ENCODE measurements at places on chromosomes 2 and 18.

DNA sequence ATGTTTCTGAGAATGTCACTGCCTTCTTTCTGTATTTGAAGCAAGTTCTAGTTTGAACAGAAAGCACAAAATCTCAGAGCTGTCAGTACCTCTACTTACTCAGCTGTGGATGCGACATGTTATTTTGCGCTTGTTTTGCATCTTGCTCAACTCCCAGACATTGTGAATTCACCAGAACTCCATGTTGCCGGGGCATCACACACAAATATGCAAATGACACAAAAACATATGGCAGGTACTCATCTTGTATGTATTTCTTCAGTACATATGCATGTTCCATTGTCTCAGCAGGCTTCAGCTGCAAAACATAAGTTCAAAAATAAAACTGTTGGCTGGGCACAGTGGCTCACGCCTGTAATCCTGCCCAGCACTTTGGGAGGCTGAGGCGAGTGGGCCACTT is 30.8 kb downstream of the ADCY3 start:
- no peaks in the 10 kb centered on the region for H3K36me3 ChIP-seq

- peak; percentile 62 for DNase-seq
- H3K4me1 ChIP-seq: no peaks in the 10 kb centered on the region
- no peaks in the 10 kb centered on the region for H3K36me3 ChIP-seq
- no peak overlapping the region for H3K27ac ChIP-seq
Observed at GRCh38 chr2:189143925-189144324, 35.6 kb downstream of the COL5A2 start.

GRCh38 chr2:181658444-181658843 is 1.5 kb upstream of the CERKL start:
- no peak overlapping the region for H3K4me3 ChIP-seq
- DNase-seq: no peak
- H3K27ac ChIP-seq: no peak overlapping the region
- no peaks in the 10 kb centered on the region for H3K36me3 ChIP-seq
- H3K4me1 ChIP-seq: peaks cover 5% of the 10 kb centered on the region

DNA sequence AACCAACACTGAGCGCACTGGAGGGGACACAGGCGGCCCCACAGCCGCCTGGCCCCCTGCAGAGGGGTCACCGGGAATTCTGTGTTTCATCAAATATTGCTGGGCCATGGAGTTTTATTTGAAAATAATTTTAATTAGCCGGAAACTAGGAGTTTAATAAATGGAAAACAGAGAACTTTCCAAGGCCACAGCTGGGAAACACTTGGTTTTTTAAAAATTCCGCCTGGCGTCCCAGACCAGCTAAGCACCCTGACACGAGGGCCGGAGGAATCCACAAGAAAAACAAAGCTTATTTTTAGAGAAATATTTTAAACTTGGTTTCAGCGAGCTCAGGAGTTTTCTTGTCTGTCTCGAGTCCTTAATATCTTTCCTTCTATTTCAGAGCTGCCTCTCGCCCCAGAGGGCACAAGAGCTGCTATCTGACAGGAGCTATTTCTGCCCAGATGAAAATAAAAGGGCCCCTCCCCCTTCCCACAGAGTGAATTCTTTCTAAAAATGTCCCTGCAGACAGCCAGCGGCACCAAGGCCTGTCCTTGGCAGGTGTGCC is 8.2 kb downstream of the ZFP36L2 start:
- H3K4me3 ChIP-seq: peak overlapping the region; percentile 30
- H3K36me3 ChIP-seq: no peaks in the 10 kb centered on the region
- no peak for DNase-seq
- H3K27ac ChIP-seq: peak overlapping the region; percentile 45

DNA sequence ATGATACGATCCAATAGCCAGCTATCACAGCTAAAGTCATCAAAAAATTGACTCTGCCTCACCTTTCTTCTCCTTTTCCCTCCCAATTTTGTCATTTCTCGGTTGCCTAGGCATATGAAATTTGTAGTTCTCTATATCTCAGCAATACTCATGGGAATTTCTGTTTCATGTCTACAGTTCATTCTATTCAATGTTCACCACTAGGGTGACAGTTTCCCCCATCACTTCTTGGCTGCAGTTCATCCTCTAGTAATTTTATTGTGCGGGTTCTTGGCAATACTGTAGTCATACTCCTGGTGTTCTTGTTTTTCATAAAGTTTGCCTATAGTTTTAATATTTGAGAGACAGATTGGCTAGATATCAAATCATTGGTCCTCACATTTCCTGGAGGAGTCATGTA is 872.2 kb upstream of the ID2 start:
- H3K4me3 ChIP-seq: no peak overlapping the region
- no peaks in the 10 kb centered on the region for H3K36me3 ChIP-seq
- no peak for DNase-seq
- no peaks in the 10 kb centered on the region for H3K27me3 ChIP-seq

DNA sequence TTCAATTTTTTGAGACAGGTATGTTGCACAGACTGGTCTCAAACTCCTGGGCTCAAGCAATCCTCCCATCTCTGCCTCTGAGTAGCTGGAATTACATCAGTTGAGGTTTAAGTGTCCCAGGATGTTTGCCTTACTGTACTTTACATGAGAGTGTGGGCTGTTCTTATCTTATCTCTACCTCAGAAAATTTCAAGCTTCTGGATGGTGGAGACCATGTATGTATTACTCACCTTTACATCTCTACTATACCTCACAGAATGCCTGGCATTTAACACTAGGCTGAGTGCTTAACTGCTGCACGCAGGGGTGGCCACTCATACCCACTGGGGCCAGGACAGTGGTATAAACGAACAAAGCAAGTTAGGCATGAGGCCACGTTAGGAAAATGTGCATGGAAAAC is 272.0 kb upstream of the RAB12 start:
- DNase-seq: peak; percentile 43
- peaks cover 11% of the 10 kb centered on the region for H3K4me1 ChIP-seq
- H3K36me3 ChIP-seq: no peaks in the 10 kb centered on the region

GRCh38 chr2:40564184-40564583 is 112.3 kb upstream of the SLC8A1 start:
- no peak overlapping the region for H3K4me3 ChIP-seq
- no peaks in the 10 kb centered on the region for H3K27me3 ChIP-seq
- no peak overlapping the region for H3K27ac ChIP-seq
- no peaks in the 10 kb centered on the region for H3K36me3 ChIP-seq

- no peak overlapping the region for H3K4me3 ChIP-seq
- DNase-seq: no peak
- H3K27me3 ChIP-seq: peaks cover 2% of the 10 kb centered on the region
- no peak overlapping the region for H3K27ac ChIP-seq
- H3K36me3 ChIP-seq: no peaks in the 10 kb centered on the region
- peaks cover 3% of the 10 kb centered on the region for H3K4me1 ChIP-seq
Observed at GRCh38 chr2:71595569-71595968, 142.2 kb downstream of the DYSF start.

GRCh38 chr2:195494451-195494850 is 162.6 kb upstream of the SLC39A10 start:
- H3K4me1 ChIP-seq: no peaks in the 10 kb centered on the region
- no peak overlapping the region for H3K27ac ChIP-seq
- DNase-seq: no peak
- no peaks in the 10 kb centered on the region for H3K27me3 ChIP-seq

- no peaks in the 10 kb centered on the region for H3K36me3 ChIP-seq
- H3K27ac ChIP-seq: no peak overlapping the region
- peaks cover 4% of the 10 kb centered on the region for H3K4me1 ChIP-seq
- no peaks in the 10 kb centered on the region for H3K27me3 ChIP-seq
- no peak for DNase-seq
Observed at GRCh38 chr2:160254189-160254762, 54.2 kb upstream of the ITGB6 start.

DNA sequence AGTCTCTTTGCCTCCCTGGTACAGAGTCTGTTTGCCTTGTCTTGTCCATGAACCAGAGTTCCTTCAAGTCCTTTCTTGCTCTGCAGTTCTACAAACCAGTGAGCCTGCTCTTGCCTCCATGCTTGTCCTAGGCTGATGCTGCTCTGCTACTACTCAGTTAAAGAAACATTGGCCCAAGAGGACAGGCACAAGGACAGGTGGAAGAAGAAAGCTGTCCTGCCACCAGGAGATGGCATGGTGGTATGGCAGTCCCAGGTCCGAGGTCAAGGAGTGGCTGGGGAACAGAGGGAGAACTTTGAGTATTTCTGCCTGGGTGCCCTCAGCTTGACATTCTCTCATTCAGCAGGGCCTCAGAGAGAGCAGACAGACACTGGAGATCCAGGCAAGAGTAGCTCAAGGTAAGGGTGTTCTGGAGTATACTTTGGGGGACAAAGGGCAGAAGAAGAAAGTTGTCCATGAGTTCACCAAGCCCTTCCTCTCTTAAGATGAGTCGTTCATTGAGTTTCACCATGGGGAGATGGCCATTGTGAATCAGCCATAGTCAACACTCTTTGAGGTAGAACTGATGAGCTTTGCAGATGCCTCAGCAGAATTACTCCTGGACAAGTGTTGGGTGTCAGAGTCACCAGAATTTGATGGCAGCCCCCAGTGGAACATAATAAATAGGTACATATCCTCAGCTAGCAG is 20.4 kb downstream of the TTC32 start:
- no peaks in the 10 kb centered on the region for H3K27me3 ChIP-seq
- no peak overlapping the region for H3K4me3 ChIP-seq
- no peaks in the 10 kb centered on the region for H3K36me3 ChIP-seq
- no peaks in the 10 kb centered on the region for H3K4me1 ChIP-seq

- no peaks in the 10 kb centered on the region for H3K4me1 ChIP-seq
- no peak for DNase-seq
- no peaks in the 10 kb centered on the region for H3K27me3 ChIP-seq
Observed at GRCh38 chr2:2325516-2325915, 5.6 kb downstream of the MYT1L start.

DNA sequence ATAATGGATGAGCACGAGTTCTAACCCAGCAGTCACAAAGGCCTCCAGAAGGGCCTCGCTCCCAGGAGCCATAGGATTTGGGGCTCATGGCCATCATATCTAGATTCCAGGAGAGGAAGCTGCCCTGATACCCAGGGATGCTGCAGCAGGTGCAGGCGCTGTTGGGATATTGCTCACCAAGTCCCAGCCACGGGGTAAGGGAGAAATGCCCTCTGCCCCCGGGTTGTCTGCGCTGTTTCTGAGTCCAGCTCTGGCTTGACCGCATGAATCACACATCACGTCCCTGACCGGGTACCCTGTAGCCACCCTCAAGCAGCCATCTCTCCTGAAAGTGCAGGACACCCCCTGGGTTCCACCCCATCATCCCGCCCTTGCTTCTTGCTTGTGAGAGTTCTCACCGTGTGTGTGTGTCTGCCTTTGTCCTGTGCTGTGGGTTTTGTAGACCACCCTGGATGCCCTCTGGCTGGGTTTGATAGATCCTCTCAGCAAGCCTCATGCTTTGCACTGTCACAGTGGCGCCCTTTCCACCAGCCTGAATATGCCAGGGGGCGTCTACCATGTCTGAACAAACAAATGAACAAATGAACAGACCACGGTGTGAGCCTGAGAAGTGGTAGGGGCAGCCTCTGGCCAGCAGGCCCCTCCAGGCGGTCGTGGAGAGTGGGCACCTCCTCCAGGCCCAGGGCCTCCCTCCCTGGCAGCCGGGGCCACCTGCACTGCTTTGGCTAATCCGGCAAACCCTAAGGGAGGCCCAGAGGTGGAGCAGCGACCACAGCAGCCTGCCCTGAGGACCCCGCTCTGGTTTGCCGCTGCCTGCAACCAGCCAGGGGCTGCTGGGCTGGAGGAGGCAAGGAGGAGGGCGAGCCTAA is 32.1 kb downstream of the ADRA2B start:
- H3K36me3 ChIP-seq: no peaks in the 10 kb centered on the region
- DNase-seq: no peak
- H3K27ac ChIP-seq: no peak overlapping the region
- peaks cover 10% of the 10 kb centered on the region for H3K27me3 ChIP-seq

DNA sequence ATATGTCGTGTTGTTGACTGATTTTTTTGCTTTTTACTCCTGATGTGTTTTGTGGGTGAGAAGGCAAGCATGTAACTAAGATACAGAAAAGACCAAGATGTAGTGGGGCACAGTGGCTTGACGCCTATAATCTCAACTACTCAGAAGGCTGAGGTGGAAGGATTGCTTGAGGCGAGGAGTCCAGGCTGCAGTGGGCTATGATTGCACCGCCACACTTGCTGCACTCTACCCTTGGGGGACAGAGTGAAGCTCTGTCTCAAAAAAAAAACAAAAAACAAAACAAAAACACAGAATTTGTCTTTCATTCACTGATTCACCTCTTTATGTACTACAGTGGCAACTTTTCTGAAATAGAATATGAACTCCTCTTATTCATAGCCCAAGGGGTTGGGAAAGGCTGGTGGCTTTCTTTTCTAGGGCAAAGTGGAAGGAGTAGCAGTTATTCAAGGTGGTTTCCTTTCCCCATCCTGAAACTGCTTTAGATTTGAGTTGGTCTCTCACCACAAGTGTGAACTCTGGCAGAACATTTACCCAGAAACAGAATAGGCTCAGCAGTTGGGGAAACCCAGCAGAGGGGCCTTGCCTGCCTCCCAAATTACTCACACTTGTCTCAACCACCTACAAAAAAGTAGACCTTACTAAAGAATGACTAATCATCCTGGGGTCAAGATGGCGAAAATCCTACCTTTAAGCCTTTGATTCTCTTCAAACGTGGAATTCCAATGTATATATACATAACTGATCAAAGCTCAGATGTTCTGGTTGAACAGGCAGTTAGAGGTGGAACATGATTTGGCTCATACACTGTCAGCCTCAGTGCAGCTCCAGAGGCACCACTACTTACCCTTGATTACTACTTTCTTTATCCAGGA is 6.5 kb downstream of the TANK start:
- peaks cover 19% of the 10 kb centered on the region for H3K4me1 ChIP-seq
- peak; percentile 62 for DNase-seq
- H3K27me3 ChIP-seq: no peaks in the 10 kb centered on the region
- H3K27ac ChIP-seq: no peak overlapping the region

DNA sequence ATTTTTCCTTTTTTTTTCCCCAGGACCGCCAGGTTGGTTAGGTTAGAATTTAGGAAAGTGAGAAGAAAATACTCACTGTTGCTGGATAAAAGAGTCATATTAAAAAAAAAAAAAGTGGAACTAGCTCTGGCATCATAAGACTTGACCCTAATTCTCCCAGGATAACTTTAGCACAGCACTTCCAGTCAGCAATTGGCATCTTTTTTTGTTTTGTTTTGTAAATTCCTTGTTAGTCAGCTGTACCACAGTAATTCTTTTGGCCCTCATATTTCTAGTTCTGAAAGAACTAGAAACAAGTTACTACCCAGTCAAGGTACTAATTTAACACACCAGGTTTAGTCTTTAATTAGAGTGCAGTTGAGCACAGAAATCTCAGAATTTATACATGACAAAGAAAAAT is 873.5 kb upstream of the POU3F3 start:
- no peaks in the 10 kb centered on the region for H3K36me3 ChIP-seq
- H3K4me3 ChIP-seq: no peak overlapping the region
- DNase-seq: no peak
- no peaks in the 10 kb centered on the region for H3K27me3 ChIP-seq

- peaks cover 8% of the 10 kb centered on the region for H3K4me1 ChIP-seq
- H3K27ac ChIP-seq: no peak overlapping the region
- H3K27me3 ChIP-seq: no peaks in the 10 kb centered on the region
- peaks cover 34% of the 10 kb centered on the region for H3K36me3 ChIP-seq
- H3K4me3 ChIP-seq: no peak overlapping the region
Observed at GRCh38 chr2:218743068-218743467, 32.4 kb downstream of the TTLL4 start.

Measured in astrocyte (in vitro differentiated cells and primary cell).